Activated CD4-positive, alpha-beta T cell treated with anti-CD3 and anti-CD28 coated beads, Interleukin-2, amount 10 ng/mL, durations not matched to agents 7 days and 5 days (primary cell): ENCODE measurements at places on chromosomes 7 and 10.

DNA sequence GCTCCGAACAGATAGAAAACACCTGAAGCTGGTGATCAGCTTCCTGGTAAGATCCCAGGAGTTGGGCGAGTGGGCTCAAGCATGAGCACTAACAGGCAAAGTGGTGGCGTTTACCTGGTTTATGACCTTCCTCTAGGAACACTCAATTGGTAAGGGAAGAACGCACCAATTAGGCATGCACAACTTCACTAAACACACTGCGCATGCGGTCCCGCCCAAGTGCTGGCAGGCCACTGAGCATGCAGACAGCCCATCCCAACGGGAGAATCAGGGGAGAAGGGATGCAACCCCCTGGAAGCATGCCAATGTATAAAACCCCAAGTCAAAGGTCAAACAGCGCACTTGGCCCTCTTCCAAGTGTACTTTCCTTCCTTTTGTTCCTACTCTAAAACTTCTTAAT, 70.4 kb downstream of the LYZL2 start:
- no peaks in the 10 kb centered on the region for H3K36me3 ChIP-seq
- H3K4me3 ChIP-seq, result no peak overlapping the region
- no peak overlapping the region for H3K27ac ChIP-seq
- no peak for DNase-seq

- H3K4me1 ChIP-seq, result no peaks in the 10 kb centered on the region
- no peak overlapping the region for H3K4me3 ChIP-seq
- no peak for DNase-seq
- peaks cover 1% of the 10 kb centered on the region for H3K27me3 ChIP-seq
- H3K27ac ChIP-seq, result no peak overlapping the region
- no peaks in the 10 kb centered on the region for H3K36me3 ChIP-seq
These were observed 7.2 kb downstream of the TNS3 start for GRCh38 chr7:47574482-47575329.

DNA sequence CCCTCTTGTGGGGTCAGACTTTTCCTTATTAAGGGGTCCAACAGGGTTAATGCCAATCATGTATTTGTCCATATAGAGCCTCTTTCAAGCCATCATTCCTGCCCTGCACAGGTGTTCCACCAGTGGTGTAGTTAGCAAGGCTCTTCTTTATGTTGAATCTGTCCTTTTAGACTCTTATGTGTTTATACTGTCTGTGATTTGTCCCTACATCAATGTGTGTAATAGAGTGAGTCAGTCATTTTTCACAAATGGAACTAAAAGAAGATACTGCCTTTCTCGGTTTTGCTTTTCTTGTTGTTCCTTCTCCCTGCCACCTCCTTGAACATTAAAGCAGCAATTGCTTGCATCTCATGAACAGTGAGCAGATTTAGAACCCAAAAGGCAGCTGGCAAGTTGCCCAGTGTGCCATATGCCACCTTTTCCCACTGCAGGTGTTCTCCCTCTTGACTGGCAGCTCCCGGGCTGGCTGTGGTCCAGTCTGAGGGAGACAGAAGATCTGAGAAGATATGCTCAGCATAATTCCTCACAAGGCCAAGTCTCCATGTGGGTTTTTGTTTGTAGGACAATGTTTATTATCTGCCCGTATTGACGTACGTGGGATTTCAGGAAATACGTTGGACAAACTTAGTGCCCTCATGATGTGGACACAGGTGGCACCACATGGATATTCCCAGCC, 154.1 kb downstream of the LHFPL3 start:
- no peak overlapping the region for H3K4me3 ChIP-seq
- H3K27me3 ChIP-seq, result peaks cover 3% of the 10 kb centered on the region
- no peak overlapping the region for H3K27ac ChIP-seq
- DNase-seq, result no peak
- no peaks in the 10 kb centered on the region for H3K4me1 ChIP-seq

GRCh38 chr10:86371116-86371515, 4.5 kb upstream of the GRID1 start:
- H3K27ac ChIP-seq, result no peak overlapping the region
- DNase-seq, result no peak
- H3K4me3 ChIP-seq, result no peak overlapping the region
- H3K27me3 ChIP-seq, result peaks cover 43% of the 10 kb centered on the region
- no peaks in the 10 kb centered on the region for H3K36me3 ChIP-seq

GRCh38 chr10:119620241-119621077, 23.7 kb upstream of the TIAL1 start:
- peaks cover 9% of the 10 kb centered on the region for H3K4me1 ChIP-seq
- no peak overlapping the region for H3K27ac ChIP-seq
- no peaks in the 10 kb centered on the region for H3K36me3 ChIP-seq
- no peaks in the 10 kb centered on the region for H3K27me3 ChIP-seq

DNA sequence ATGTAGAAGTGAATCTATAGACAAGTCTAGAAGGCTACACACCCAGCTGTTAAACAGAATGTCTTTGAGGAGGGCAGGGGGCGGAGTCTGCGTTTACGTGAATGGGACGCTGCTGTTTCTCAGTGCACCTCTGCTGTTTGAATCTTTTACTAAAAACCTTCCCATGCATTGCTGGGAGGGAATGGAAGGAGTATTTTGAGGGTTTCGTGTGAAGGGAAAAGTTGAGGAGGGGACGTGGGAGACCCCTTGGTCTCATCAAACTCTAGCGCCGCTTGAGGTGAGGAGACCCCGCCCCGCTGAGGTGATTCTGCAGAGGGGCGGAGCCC, 492 bp upstream of the VCL start:
- peaks cover 66% of the 10 kb centered on the region for H3K4me1 ChIP-seq
- H3K27me3 ChIP-seq, result no peaks in the 10 kb centered on the region
- H3K27ac ChIP-seq, result peak overlapping the region; percentile 98
- peak; percentile 76 for DNase-seq

DNA sequence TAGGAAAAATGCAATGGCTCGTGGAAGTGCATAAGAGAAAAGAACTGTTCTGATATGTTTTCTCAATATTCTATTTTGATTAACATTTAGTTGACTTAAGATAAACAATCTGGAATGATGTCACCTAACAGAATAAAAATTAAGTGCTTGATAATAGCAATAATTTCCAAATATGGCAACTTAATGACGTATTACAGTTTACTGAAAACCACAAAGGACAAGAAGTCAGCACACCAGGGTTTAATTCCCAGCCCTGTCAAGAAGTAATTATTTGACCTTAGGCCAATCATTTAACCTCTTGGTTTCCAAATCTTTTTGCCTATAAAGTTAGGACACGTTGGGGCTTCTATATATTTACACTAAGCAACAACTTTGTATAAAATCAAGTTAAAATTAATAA, 95.7 kb downstream of the CABCOCO1 start:
- H3K4me3 ChIP-seq, result no peak overlapping the region
- DNase-seq, result no peak
- peaks cover 2% of the 10 kb centered on the region for H3K36me3 ChIP-seq
- H3K27me3 ChIP-seq, result no peaks in the 10 kb centered on the region

GRCh38 chr7:113109718-113110117, 8.6 kb downstream of the SMIM30 start:
- no peak overlapping the region for H3K4me3 ChIP-seq
- peaks cover 4% of the 10 kb centered on the region for H3K4me1 ChIP-seq
- no peaks in the 10 kb centered on the region for H3K27me3 ChIP-seq
- H3K36me3 ChIP-seq, result peaks cover 2% of the 10 kb centered on the region
- no peak for DNase-seq
- no peak overlapping the region for H3K27ac ChIP-seq

GRCh38 chr7:19133886-19134285, 11.3 kb downstream of the FERD3L start:
- no peak overlapping the region for H3K4me3 ChIP-seq
- H3K27ac ChIP-seq, result no peak overlapping the region
- no peaks in the 10 kb centered on the region for H3K27me3 ChIP-seq
- H3K36me3 ChIP-seq, result no peaks in the 10 kb centered on the region
- H3K4me1 ChIP-seq, result no peaks in the 10 kb centered on the region

- peaks cover 17% of the 10 kb centered on the region for H3K4me1 ChIP-seq
- H3K27ac ChIP-seq, result peak overlapping the region; percentile 10
- peaks cover 31% of the 10 kb centered on the region for H3K36me3 ChIP-seq
- no peaks in the 10 kb centered on the region for H3K27me3 ChIP-seq
- no peak overlapping the region for H3K4me3 ChIP-seq
These were observed 202.8 kb downstream of the MAD1L1 start for GRCh38 chr7:2029936-2030335.

DNA sequence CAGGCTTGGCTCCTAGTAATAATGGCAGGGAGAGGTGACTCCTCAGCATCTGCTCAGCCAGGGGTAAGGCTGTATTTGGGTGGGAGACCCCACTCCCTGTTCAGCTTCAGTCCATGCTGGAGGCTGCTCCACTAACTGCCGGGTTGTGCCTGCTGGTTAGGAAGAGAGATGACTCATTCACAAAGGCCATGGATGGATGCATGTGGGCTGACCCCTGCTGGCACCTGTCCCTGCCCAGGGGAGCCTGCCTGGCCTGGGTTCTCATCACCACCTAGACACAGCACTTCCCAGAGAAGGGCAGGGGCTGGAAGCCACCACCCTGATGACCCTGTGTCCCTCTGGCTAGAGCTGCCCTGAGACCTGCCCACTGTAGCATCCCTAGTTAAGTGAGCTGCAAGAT, 59.0 kb downstream of the VSTM4 start:
- H3K36me3 ChIP-seq, result no peaks in the 10 kb centered on the region
- no peak for DNase-seq
- no peak overlapping the region for H3K27ac ChIP-seq
- no peak overlapping the region for H3K4me3 ChIP-seq
- peaks cover under 1% of the 10 kb centered on the region for H3K27me3 ChIP-seq
- H3K4me1 ChIP-seq, result peaks cover 3% of the 10 kb centered on the region

DNA sequence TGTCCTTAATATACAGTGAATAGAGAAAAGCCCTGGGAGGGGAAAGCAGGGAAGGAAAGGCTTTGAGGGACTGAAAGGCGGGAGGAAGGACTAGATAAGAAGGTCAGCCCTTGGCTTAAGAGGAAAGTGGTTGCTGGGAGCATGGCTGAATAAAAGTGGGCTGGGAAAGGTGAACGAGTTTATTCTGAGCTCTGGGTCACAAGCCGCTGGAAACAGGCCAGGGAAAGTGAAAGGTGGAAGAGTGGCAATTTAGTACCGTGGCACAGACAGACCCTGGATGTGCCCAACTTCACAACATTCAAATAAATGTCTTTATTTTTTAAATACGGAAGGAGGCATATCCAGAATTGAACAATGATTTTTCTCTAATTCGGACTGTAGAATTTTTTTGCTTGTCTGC, 39.7 kb downstream of the TAC1 start:
- no peak overlapping the region for H3K27ac ChIP-seq
- no peak for DNase-seq
- H3K27me3 ChIP-seq, result peaks cover 8% of the 10 kb centered on the region
- no peak overlapping the region for H3K4me3 ChIP-seq
- no peaks in the 10 kb centered on the region for H3K4me1 ChIP-seq

DNA sequence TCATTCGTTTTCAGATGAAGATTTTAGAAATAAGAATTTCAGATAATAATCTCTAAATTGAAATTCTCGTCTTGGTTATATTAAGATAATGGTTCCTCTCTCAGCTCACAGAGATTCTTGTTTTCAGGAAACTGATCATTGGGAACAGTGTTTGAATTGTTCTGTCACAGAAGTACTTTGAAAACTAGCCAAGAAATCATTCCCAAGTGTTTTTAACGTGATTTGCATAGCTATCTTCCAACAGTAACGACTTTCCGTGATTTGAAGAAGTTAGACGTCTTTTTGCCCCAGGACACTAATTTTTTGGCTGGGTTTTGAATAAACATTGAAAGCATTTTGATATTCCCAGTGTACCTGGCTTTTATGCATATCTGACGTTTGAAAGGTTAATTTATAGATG, 116.0 kb downstream of the CDCA7L start:
- H3K27ac ChIP-seq, result no peak overlapping the region
- peaks cover 3% of the 10 kb centered on the region for H3K4me1 ChIP-seq
- no peak overlapping the region for H3K4me3 ChIP-seq
- H3K27me3 ChIP-seq, result peaks cover 2% of the 10 kb centered on the region
- no peaks in the 10 kb centered on the region for H3K36me3 ChIP-seq

DNA sequence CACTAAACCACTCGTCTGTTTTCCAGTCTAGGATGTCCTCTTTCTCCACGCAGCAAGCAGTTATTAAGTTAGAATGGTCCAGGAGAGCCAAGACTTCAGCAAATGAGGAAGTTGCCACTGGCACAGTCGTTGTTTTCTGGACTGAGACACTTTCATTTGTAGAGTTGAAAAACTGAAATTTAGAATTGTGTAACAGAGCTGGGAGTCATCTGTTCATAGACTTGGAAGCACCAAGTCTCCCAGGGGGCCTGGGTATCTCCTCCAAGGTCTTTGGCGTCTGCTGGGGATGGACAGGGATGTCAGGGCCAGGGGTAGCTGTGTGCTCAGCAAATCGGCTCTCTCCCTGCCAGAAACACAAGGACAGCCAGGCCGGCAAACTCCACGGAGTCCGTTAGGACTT, 208.4 kb downstream of the FANK1 start:
- H3K4me3 ChIP-seq, result no peak overlapping the region
- no peaks in the 10 kb centered on the region for H3K36me3 ChIP-seq
- no peaks in the 10 kb centered on the region for H3K27me3 ChIP-seq
- no peaks in the 10 kb centered on the region for H3K4me1 ChIP-seq

DNA sequence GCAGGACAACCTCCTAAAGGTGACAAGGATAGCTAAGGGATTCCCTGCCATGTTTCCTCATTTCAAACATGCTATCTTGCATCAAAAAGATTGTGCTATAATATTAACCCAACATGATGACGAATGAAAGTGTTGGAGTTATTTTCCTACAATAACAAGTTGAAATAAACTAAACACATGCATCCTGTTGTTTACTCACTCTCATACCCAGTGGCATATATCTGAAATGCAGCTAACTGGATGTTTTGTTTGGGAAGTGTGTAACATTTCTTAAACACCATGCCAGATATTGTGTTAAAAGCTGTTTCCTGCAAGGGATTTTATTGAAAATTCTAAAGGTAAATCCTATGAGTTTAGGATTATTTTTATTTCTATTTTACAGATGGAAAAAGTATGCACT, 139.6 kb downstream of the TFPI2 start:
- H3K36me3 ChIP-seq, result no peaks in the 10 kb centered on the region
- H3K27ac ChIP-seq, result no peak overlapping the region
- no peaks in the 10 kb centered on the region for H3K27me3 ChIP-seq

DNA sequence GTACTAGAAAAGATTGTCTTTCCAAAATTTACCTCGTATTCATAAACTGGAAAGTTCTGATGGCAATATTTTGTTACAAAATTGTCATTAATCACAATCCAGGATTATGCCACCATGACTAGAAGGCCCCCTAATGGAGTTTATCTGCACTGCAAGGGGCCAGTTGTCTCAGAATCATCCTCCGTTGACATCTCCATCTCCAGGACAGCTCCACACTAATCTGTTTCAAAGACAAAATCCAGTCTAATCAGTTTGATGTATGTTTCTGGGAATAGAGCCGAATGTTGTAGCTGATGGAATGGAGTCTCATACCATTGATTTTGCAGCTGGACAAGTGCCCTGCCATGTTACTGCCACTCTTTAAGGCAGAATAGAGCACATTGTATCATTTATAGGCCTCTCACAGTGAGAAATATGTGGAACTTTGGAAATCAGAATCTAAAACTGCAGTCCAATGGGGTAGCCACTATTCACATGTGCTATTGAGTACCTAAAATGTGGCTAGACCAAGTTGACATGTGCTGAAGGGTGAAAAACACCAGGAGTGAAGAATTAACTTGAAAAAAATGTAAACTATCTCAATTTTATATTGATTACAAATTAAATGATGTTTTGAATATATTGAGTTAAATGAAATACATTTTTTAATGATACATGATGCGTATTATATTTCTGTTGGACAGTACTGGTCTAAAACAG, 38.3 kb upstream of the TOMM7 start:
- no peak overlapping the region for H3K27ac ChIP-seq
- no peaks in the 10 kb centered on the region for H3K27me3 ChIP-seq
- H3K4me1 ChIP-seq, result peaks cover 37% of the 10 kb centered on the region
- no peak overlapping the region for H3K4me3 ChIP-seq
